ENCODE measurements at places on chromosomes 11 and 22. TPM values are rescaled to one million over a fixed set of nuclear protein-coding genes. Genes with fewer than 3 reads are reported as not detected.
A peak's percentile ranks its signal among the peaks of the same experiment; 100 is the strongest.

Gene TREH
- total RNA-seq: not detected

Gene SLC22A8
- not detected for total RNA-seq

DNA sequence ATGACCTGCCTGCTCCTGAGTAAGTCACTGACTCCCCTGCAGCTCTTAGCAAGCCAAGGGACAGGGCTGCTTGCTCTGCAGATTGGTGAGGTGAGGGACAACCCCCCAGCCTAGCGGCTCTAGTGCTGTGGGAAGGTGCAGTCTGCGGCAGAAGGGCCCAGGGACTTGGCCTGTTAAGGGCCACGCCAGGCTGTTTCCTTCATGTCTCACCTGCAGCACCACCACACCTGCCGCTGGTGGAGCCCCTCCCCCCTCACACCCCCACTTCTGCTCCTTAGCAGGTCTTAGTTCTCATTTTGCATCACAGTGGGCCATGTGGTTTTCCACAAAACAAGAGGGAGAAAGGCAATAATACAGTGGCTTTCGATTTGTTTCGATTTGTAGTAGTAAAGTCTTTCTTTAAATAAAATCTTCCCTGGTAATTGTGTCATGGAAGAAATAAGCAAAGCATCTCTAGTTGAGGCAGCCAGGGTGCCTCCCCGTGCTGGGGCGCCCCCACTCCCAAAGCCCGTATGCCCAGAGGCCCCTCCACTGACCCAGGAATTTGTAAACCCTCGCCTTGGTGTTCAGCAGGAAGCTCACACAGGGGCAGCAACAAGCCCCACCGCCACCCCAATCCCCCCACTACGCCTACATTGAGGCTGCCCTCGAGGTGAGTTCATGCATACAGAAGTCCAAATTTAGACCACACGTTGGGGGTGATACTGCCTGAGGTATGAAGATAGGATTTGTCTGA, 86.5 kb upstream of the CLDN5 start:
- peaks cover 38% of the 10 kb centered on the region for H3K27me3 ChIP-seq
- DNase-seq: no peak
- H3K4me1 ChIP-seq: no peaks in the 10 kb centered on the region

GRCh38 chr11:2691991-2692875, 7.6 kb downstream of the KCNQ1OT1 start:
- no peak overlapping the region for H3K4me3 ChIP-seq
- no peaks in the 10 kb centered on the region for H3K27me3 ChIP-seq
- peaks cover 15% of the 10 kb centered on the region for H3K4me1 ChIP-seq
- DNase-seq: no peak
- H3K36me3 ChIP-seq: no peaks in the 10 kb centered on the region

Gene IMMP1L
- 8.8 TPM for total RNA-seq

GRCh38 chr22:25172153-25172552, 27.5 kb upstream of the CRYBB3 start:
- H3K27ac ChIP-seq: no peak overlapping the region
- H3K4me3 ChIP-seq: no peak overlapping the region
- no peaks in the 10 kb centered on the region for H3K4me1 ChIP-seq

Gene MISFA
- not detected for total RNA-seq

GRCh38 chr22:37331034-37331428, 48.7 kb downstream of the CYTH4 start:
- no peaks in the 10 kb centered on the region for H3K36me3 ChIP-seq
- H3K27ac ChIP-seq: no peak overlapping the region
- H3K27me3 ChIP-seq: no peaks in the 10 kb centered on the region
- H3K4me1 ChIP-seq: peaks cover 37% of the 10 kb centered on the region

Gene PKP3
- 4.9 TPM for total RNA-seq

Gene TSGA10IP
- not detected for total RNA-seq

DNA sequence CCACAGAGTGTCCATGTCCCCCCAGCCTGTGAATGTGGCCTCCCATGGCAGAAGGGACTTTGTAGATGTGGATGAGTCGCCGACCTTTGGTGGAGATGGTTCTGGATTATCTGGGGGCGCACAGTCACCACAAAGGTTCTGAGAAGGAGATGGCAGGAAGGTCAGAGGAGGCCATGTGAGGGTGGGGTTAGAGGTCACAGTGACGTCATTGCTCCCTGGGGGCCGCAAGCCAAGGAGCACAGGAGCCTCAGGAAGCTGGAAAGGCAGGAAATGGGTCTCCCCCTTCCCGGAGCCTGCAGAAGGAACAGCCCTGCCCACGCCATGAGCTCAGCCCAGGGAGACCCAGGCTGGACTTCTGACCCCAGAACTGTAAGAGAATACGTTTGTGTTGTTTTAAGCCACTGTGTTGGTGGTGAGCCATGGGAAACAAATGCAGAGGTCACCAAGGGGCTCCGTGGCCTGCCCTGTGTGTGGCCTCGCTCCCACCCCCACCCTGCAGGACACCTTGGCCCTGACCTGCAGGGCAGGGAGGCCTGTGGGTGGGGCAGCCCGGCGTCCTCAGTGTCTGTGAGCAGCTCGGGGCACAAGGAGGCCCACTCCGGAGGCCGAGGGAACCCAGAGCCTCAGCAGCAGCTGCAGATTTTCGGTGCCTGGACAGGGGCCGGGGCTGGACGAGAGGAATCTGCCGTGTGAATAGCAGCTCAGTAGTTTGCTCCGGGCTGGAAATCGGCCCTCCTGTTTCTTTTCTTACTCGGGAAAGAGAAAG, 32.1 kb downstream of the GRAMD4 start:
- H3K4me3 ChIP-seq: no peak overlapping the region
- no peaks in the 10 kb centered on the region for H3K36me3 ChIP-seq
- DNase-seq: no peak

- H3K27ac ChIP-seq: no peak overlapping the region
- peaks cover 40% of the 10 kb centered on the region for H3K36me3 ChIP-seq
- H3K4me3 ChIP-seq: no peak overlapping the region
- no peaks in the 10 kb centered on the region for H3K27me3 ChIP-seq
- no peak for DNase-seq
Measured at GRCh38 chr11:20059587-20060021, 100.7 kb downstream of the DBX1 start.

- no peaks in the 10 kb centered on the region for H3K4me1 ChIP-seq
- H3K4me3 ChIP-seq: no peak overlapping the region
- DNase-seq: no peak
Measured at GRCh38 chr22:27650572-27650971, 151.0 kb downstream of the MN1 start.

Gene GVQW3
- total RNA-seq: 0.25 TPM

Gene HSPA8
- total RNA-seq: 2,414 TPM

DNA sequence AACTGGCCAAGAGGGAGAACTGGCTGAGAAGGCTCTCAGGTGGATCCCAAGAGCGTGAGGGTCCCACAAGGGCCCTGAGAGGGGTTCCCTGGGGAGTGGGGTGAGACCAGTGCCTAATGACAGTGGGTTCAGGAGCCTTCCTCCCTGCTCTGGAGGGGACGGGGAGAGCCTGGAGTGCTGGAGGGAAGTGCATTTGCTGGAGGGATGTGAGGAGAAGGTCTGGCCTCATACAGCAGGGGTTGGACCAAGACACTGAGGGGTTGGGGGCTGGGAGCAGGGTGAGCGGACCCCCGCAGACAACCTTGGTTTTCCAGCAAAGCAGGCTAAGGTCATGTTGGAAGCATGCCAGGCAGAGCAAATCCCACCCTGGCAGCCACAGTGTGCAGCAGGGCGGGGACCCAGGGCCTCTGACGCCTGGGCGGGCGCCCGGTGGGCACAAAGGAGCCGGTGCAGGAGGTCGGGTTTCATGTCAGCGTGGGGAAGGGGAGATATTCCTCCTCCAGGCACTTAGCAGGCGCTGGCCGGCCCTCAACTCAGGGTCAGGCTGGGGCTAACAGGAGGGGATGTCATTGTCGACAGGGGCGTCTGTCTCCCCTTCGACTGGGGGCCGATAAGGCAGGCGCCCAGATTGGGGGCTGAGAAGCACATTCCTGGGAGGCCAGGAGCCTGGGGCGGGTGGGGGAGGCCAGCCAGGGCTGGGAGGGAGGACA, 3.1 kb upstream of the DERL3 start:
- no peaks in the 10 kb centered on the region for H3K27me3 ChIP-seq
- DNase-seq: no peak
- H3K4me3 ChIP-seq: no peak overlapping the region
- no peaks in the 10 kb centered on the region for H3K4me1 ChIP-seq

Gene KIRREL3
- total RNA-seq: 31.1 TPM

DNA sequence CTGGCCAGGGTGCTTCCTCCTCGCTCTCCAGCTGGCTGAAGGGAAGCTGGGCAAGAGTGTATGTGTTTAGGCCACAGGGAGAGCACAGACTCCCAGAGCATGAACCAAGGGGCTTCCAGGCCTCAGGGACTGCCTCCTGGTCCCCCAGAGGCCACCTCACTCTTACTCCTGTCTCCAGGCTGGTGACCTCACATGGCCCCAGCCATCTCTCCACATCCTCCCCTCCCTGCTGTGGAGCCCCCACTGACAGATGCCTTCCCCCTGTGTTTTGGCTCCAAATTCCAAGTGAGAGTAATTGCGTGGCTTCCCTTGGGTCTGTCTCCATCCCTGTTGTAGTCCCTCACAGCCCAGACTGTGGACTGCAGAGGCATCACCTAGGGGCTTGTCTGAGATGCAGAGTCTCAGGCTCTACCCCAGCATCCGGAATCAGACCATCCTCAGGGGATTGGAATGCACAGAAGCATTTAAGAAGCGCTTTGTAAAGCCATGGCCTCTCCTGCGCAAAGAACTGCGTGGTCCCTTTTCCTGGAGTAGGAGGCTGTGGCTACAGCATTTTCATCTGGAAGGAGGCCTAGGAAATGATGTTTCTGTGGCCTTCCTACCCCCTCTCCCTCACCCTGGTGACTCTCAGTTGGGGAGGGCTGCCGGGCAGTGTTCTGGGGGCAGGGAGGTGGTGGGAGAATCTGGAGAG, 91.1 kb downstream of the ATXN10 start:
- no peak overlapping the region for H3K4me3 ChIP-seq
- H3K27me3 ChIP-seq: no peaks in the 10 kb centered on the region
- no peak overlapping the region for H3K27ac ChIP-seq
- no peaks in the 10 kb centered on the region for H3K4me1 ChIP-seq
- peaks cover 13% of the 10 kb centered on the region for H3K36me3 ChIP-seq
- no peak for DNase-seq

DNA sequence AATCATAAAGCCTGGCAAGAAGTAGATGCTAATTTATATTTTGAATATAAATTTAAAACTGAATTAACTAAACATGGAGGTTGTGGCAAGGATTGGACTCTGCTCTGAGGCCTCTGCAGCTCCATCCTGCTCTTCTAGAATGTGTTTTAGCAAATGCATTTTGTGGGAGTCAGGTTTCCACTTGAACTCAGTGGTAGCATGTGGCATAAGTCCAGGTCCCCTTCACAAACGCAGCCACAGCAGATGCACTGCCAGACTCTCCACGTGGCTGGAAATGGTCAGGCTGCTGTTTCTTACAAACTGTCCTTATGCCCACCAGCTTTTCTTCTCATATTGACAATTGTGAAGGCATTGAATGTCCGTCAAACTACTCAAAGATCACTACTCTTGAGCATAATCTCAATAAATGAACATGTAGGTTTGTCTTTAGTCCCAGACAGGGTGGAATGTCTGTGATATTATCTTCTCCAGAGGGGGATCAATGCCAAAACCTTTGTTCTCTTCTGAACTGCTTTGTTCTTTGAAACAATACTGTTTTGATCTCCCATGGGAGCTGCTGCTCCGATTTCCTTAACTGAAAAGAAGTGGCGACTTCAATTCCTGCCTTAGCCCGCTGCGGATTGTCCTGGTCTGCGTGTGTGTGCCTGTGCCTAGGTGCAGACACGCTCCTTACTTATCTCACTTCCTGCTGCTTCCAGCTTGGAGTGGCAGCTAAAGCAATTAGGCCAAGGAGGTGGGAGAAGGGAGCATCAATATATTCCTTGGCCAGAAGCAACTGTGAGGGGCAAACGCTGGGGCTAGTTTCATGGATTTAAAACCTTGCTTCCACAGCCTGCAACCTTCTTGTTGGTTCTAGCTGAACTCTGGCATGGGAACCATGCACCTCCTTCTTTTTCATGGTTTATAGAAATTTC, 24.2 kb downstream of the EIF4G2 start:
- no peak overlapping the region for H3K4me3 ChIP-seq
- peaks cover 6% of the 10 kb centered on the region for H3K4me1 ChIP-seq
- no peak for DNase-seq
- H3K27ac ChIP-seq: no peak overlapping the region
- peaks cover 4% of the 10 kb centered on the region for H3K36me3 ChIP-seq
- no peaks in the 10 kb centered on the region for H3K27me3 ChIP-seq

DNA sequence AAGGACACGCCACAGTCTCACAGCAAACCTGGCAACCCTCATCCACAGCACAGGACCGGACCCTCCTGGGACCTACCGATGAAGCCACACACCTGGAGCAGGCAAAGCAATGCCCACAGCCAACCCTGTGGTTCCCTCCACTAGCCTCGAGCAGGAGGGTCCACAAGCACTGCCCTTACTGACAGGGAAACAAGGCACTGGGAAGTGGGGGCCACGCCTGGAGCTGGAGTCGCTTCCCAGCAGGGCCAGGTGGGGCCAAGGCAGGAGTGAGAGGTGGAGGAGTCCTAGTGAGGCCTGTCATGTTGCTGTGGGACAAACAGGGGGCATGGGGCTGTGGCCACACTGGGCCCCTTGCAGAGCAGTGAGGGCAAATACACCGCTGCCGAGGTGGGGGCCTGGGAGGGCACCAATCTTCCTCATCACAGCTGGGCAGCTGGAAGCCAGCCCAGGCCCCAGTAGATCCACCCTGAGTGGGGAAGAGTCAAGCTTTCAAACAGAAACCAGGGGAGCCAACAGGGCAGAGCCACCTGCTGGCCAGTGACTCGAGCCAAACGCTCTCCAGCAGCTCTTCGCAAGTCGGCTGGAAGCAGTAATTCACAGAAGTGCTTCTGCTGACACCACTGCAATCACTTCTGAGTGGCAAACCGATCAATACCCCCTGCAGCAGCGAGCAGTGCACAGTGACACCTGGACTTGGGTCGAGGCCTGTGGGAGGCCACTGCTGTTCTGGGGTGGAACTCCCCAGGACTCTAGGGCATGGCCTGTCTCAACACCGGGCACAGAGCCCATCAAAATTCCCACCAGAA, 13.7 kb downstream of the SULT4A1 start:
- no peak overlapping the region for H3K4me3 ChIP-seq
- no peaks in the 10 kb centered on the region for H3K4me1 ChIP-seq
- peaks cover 32% of the 10 kb centered on the region for H3K27me3 ChIP-seq

DNA sequence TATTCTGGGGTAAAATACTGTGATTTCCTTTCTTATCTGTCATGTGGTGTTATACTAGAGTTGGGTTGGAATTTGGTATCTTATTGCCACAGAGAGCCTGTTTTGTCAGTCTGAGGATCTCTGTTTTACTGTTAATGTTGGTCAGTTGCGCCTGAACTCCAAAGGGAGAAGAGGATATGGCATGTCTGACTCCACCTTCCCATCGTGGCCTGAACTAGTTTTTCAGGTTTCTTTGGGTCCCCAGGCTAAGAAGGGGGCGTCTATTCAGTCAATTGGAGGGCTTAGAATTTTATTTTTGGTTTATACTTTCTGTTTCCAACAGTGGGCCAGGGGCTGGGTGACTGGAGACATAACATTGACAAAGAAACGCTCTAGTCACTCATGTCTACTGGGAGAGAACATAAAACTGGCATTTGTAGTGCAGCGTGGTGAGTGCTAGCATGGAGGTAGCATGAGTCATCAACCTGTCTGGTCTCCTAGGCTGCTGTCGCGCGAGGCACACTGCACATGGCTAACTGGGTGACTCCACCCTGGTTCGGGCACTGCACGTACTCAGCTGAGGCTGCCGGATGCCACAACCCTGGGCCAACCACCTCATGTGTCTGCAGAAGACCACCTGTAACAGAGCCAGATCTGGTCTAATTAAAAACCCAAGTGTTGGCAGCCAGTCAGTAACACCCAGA, 120.1 kb upstream of the OR9Q1 start:
- no peak overlapping the region for H3K4me3 ChIP-seq
- H3K27me3 ChIP-seq: no peaks in the 10 kb centered on the region
- H3K27ac ChIP-seq: no peak overlapping the region

Gene PAMR1
- 151 TPM for total RNA-seq

- peaks cover 6% of the 10 kb centered on the region for H3K4me1 ChIP-seq
- H3K36me3 ChIP-seq: no peaks in the 10 kb centered on the region
- peak; percentile 90 for DNase-seq
- peaks cover 4% of the 10 kb centered on the region for H3K27me3 ChIP-seq
- H3K27ac ChIP-seq: peak overlapping the region; percentile 19
Measured at GRCh38 chr11:132962041-132962440, 570.3 kb downstream of the OPCML start.

Gene NTM
- 25.9 TPM for total RNA-seq
